ENCODE measurements at places on chromosomes 7 and 10. TPM values are rescaled to one million over a fixed set of nuclear protein-coding genes. Genes with fewer than 3 reads are reported as not detected.

UCMA gene
- not detected for total RNA-seq

ARMC10 gene
- 40.6 TPM for total RNA-seq

SPDYE9 gene
- not detected for total RNA-seq

TCERG1L gene
- 0.32 TPM for total RNA-seq

SEMA3E gene
- total RNA-seq, result 24.3 TPM

CEP55 gene
- 23.6 TPM for total RNA-seq

NUTM2B gene
- total RNA-seq, result 0.21 TPM

CPXM2 gene
- total RNA-seq, result 12.3 TPM

TRIM74 gene
- not detected for total RNA-seq

SKIDA1 gene
- 5.0 TPM for total RNA-seq

ANXA8 gene
- total RNA-seq, result 7.7 TPM

ELFN1 gene
- 2.5 TPM for total RNA-seq

CFAP69 gene
- total RNA-seq, result 19.1 TPM

ARID5B gene
- total RNA-seq, result 52.5 TPM

TWIST1 gene
- total RNA-seq, result 22.9 TPM

ASB10 gene
- total RNA-seq, result not detected

DNA sequence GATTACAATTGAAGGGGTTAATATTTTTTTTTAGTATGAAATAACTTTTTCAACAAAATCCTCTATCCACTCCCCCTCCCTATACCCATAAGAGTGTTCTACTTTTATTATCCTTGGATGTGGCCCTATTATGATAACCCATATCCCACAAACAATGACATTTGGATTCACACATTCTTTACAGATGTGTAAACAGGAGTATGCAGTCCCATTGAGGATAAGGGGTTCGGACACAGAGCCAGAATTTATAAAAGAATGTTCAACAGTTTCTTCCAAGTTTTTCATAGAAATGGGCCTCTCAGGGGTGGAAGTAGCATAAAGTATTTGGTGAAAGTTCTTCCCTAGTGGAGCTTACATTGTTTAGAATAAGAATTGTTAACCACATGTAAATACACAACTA, 16.1 kb upstream of the PCLO start:
- DNase-seq, result no peak

- DNase-seq, result no peak
These were observed 18.7 kb upstream of the ZNF800 start for GRCh38 chr7:127411176-127411575.

- no peak for DNase-seq
These were observed 313.0 kb downstream of the WDR37 start for GRCh38 chr10:1369197-1369596.

GRCh38 chr7:37961251-37961650, 40.8 kb downstream of the EPDR1 start:
- no peak for DNase-seq

DNA sequence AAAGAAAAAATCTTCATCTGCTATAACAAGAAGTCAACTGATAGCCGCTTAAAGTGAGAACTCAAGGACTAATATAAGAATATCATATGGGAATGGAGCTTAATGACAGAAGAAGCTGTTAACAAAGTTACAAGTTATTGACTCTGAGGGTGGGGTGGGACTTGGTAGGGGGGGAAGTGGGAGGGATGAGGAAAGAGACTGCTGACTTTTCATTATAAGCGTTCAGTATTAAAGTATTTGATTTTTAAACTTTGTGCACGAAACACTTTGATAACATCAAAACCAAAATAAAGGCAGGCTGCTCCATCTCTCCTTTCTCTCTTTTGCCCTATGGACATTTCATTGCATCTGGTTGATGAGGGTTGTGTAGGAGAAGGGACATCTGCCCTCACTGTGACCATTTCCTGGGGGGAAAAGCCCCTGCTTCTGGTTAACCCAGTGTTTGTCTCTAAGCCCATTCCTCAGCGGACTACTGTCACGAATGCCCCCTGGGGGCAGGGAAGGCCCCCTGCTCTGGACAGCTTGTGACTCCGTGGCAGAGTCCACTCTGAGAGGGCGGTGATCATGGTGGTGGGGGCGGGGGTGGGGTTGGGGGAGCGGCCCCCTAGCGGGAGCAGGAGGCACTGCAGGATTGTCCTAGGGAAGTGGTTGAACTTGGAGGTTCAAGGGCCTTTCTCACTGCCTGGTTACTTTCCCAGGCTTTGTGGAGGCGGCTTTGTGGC, 17.4 kb downstream of the SLC13A4 start:
- DNase-seq, result no peak

DNA sequence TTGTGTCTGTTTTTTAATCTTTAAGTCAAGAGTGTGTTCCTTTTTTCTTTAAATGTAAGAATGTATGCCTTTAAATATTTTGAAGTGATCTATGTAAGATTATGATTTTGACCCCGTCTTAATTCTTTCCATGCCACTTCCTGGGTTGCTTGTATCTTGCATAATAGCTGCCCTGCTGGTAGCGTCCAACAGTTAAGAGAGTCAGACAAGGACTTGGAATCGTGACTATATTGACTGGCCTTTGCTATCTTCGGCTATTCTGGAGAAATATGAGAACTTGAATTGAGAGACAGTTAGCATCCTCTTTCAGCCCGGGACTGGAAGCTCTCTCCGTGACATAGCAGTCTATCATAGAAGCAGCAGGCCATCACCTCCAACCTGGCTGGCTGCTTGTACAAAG, 13.0 kb downstream of the NRP1 start:
- no peak for DNase-seq

DNA sequence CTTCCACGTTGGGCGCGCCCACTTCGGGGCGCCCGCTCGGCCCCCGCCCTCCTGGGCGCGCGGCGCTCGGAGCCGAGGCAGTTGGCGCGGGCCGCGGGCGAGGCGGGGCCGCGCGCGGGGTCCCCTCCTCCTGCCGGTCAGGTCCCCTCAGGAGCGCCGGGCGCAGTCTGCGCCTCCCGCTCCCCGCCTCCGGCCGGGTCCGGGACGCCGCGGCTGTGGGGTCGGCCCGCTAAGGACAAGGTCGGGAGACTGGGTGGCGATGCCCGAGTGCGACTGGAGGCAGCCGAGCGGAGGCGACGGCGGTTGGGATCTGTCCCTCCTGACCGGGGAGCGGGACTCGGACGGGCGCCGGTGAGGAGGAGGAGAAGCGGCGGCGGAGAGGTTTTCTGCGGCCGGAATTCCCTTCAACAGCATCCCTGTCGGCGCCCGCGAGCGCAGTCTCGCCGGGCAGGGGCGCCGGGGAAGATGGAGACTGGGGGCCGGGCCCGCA, at the start of gene ATRNL1:
Gene ATRNL1, plus strand, starts transcription at position 80 of the 490 bp plus-strand sequence. Its CDS starts 386 bp downstream, at position 466.
- no peak for DNase-seq

- DNase-seq, result no peak
These were observed 6.1 kb upstream of the SH2B2 start for GRCh38 chr7:102280521-102280920.

- DNase-seq, result no peak
These were observed 1.5 kb downstream of the STX1A start for GRCh38 chr7:73717991-73718405.

DNA sequence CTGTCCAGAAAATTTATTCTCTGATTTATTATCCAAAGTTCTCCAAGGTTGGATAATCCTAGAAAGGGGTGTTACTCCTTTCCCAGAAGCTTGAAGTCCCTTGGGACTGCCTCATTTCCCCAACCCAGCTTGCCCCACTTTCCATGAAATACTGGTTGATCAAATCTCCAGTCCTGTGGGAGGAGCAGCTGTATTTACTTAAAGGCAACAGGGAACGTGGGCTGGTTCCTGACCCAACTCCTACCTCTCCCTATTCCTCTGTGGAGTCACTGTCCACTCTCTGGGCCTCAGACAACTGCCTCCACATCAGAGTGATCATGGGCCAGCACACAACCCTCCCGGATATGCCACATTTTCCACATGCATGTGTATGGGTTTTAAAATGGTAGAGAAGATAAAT, 166.2 kb upstream of the PRR15 start:
- DNase-seq, result no peak

GRCh38 chr7:19439517-19439916, 269.3 kb downstream of the POLR1F start:
- DNase-seq, result no peak

DNA sequence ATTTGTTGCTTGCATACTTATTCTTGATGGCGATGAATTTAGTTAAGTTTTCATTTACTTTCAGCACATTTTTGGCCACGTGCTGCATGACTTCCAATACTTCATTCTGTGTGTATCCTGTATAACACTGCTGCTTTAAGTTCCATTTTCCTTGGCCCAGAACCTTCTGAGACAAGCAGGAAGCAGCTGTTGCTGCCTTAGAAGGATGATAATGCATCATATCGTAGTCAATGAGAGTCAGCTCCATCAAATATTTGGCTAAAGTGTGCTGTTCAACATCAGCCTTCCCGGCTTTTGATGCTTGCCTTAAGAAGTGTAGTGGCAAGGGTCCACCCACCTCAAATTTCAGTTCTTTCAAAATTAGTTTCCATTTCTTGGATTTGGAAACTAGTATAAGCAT, 59.2 kb upstream of the GLCCI1 start:
- no peak for DNase-seq

GRCh38 chr7:33722383-33723101, 182.8 kb upstream of the BMPER start:
- no peak for DNase-seq

- no peak for DNase-seq
These were observed 6.4 kb upstream of the PON2 start for GRCh38 chr7:95441042-95441823.

- no peak for DNase-seq
These were observed 81.0 kb upstream of the ASAH2 start for GRCh38 chr10:50332108-50332842.

- DNase-seq, result no peak
These were observed 37.7 kb downstream of the MTURN start for GRCh38 chr7:30172451-30172850.

DNA sequence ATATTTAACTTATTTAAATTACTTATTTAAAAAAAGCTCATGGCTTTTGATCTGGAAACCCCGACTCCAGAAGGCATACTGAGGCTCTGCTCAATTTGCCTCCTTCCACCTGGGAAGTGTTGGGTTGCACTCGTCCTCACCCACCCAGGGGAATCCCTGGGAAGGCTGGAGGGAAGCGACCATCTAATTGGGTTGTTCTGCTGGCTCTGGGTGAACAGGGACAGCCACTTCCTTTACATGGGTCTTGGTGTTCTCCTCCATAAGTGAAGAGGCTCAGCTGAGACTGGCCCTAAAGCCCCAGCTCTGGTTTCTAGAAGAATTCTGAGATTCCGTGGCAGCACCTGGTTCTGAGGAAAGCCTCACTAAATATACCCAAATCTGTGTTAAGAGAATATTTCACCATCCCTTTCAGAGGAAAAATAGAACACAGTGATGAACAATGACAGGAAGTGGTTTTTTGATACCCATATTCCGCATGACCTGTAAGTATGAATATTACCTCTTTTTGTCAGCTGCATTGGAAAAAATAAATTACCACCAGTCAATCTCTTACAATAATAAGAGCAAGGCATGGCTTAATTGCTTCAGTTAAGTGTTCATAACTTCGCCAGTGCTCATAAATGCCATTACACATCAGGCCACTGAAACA, 131.1 kb upstream of the SHH start:
- DNase-seq, result no peak

- DNase-seq, result no peak
These were observed 78.7 kb downstream of the DNAJB6 start for GRCh38 chr7:157415486-157415885.

DNA sequence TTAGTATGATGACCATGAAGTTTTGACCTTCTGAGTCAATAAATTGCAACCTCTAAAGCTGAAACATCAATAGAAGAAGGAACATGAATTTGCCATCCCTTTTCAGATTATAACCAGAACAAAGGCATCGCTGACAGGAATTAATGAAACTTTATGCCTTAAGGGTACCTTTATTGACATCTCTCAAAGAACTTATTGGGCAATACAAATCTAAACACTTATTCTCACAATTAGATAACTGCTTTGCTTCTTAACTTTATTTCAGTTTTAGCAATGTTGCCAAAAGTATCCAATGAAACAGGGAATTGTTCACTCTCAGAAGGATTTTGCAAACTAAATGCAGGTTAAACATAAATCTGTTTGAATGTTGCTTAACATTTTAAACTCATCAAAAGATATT, 116.0 kb downstream of the ELAPOR2 start:
- DNase-seq, result no peak

- no peak for DNase-seq
These were observed 215.6 kb downstream of the CREB5 start for GRCh38 chr7:28627896-28628295.

GRCh38 chr10:12241810-12242529, 46.0 kb downstream of the CDC123 start:
- DNase-seq, result no peak

GRCh38 chr7:102891693-102892261, 21.0 kb upstream of the LRRC17 start:
- no peak for DNase-seq

DNA sequence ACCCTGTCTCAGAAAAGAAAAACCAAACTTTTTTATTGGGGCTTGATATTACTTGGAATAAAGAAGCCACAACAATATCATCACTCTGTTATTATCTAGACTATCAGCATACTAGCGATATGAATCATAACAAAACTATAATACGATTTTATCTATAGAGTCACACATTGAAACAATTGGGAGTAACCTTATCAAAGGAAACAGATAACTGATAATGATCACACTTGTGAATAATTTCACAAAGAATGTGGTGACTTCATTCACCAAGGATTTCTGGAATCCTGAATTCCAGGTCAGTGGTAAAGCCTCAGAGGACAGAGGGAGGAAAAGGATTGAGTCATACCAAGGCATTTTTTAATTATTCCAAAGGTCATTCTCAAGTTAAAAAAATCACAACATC, 32.1 kb upstream of the NMT2 start:
- no peak for DNase-seq

- DNase-seq, result no peak
These were observed 128.5 kb downstream of the TNS3 start for GRCh38 chr7:47453093-47454061.

GRCh38 chr10:58174831-58175230, 92.9 kb downstream of the IPMK start:
- DNase-seq, result no peak

GRCh38 chr10:103397191-103397825, 882 bp downstream of the PDCD11 start:
- no peak for DNase-seq

DNA sequence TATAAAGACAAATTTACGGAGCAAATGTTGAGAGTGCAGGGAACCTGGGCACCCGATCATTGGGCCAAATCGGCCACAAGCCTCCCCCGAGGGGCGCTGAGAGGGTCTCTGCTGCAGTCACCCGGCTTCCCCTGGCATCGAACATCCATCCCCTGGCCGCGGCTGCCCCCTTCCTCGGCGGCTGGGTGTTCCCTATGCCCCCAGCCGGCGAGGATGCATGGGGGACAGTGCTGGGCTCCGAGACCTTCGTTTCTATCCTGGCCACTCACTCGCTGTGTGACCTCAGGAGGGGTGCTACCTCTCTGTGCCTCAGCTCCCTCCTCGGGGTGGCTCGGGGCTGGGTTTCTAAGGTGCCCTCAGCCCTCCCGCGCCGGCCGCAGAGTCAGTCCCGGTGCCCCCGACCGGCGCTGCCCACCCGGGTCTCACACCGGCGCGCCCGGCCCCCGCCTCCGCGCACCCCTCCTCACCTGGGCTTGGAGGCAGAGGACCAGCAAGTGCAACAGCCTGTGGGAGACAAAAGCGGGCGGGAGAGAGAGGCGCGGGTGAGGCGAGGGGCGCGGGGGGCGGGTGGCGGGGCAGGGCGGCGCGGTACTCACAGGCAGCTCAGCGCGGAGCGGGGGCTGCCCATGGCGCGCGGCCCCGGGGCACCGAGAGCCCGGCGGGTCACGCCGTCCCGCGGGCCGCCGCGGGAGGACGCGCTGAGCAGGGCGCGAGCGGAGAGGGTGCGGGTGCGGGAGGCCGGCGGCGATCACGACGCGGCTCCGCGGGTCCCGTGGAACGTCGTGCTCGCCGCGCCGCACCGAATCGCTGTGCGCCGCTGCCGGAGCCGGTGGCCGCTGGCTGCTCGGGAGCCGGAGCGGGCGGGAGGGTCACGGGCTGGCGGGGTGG, at the start of gene FGF8:
Gene FGF8, minus strand, starts transcription at position 842 of the 888 bp plus-strand sequence. Its CDS starts 214 bp downstream, at position 628.
- DNase-seq, result no peak
